SK-N-SH (cell line): ENCODE measurements at places on chromosomes 7 and 10. TPM values are rescaled to one million over a fixed set of nuclear protein-coding genes. Genes with fewer than 3 reads are reported as not detected.
A peak's percentile ranks its signal among the peaks of the same experiment; 100 is the strongest.

DNA sequence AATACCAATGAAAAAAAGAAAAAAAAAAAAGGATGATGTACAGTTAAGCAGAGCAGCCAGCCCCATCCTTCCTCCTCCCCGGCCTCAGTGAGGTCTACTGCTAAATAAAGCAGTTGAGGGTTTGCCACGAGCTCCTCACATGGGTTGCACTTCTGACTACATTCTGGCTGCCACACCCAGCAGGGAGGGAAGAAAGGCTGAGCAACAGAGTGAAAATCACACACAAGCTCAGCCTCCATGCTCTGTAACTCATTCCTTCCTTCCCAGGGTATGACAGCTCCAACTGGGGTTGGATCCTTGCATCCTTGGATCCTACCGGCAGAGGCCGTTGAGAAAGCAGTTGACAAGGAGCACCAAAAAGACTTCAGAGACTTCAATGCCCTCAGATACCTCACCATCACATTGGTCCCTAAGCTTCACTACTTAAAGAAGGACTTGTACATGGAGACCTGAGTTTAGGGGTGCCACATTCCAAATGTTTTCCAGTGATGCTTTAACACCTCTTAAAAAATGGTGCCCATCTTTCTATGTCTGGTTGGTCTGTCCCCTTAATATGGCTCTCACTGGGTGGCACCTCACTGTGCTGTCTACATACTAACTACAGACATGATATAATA lies 52.9 kb upstream of the PIK3CG start:
- no peaks in the 10 kb centered on the region for H3K36me3 ChIP-seq
- no peak overlapping the region for H3K27ac ChIP-seq
- H3K27me3 ChIP-seq = no peaks in the 10 kb centered on the region
- no peak for DNase-seq

DNA sequence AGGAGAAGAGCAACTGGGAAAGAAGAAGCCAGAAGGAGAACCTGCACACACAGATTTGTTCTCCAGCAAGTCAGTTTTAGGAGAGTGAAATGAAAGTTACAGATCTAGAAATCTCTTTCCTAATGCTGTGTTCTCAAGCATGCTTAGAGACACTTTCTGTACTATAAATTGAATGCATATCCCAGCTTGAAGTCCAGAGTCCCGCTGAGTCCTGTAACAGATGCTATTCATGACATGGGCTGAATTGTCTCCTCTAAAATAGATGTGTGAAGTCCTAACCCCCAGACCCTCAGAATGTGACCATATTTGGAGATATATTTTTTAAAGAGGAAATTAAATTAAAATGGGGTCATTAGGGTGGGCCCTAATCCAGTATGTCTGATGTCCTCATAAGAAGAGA lies 46.9 kb upstream of the GJD4 start:
- no peaks in the 10 kb centered on the region; the same call in 1 of the 2 replicates for H3K4me1 ChIP-seq
- H3K27me3 ChIP-seq = no peaks in the 10 kb centered on the region
- no peak for DNase-seq
- H3K36me3 ChIP-seq = peaks cover 24% of the 10 kb centered on the region
- H3K27ac ChIP-seq = no peak overlapping the region
- H3K4me3 ChIP-seq = no peak overlapping the region

The APBB1IP gene
- polyA plus RNA-seq = 0.02 TPM in 1 of 2 replicates, not detected in the other

GRCh38 chr10:5905854-5906507 lies 15.9 kb downstream of the FBH1 start:
- peaks cover 40% of the 10 kb centered on the region; the same call in 1 of the 2 replicates for H3K36me3 ChIP-seq
- no peak for DNase-seq
- no peak overlapping the region for H3K4me3 ChIP-seq
- H3K27me3 ChIP-seq = no peaks in the 10 kb centered on the region
- no peaks in the 10 kb centered on the region for H3K4me1 ChIP-seq

- no peaks in the 10 kb centered on the region for H3K36me3 ChIP-seq
- H3K4me1 ChIP-seq = no peaks in the 10 kb centered on the region
- H3K27me3 ChIP-seq = no peaks in the 10 kb centered on the region
- no peak for DNase-seq
- H3K4me3 ChIP-seq = no peak overlapping the region
Measured at GRCh38 chr7:23615331-23615730, 18.1 kb downstream of the CCDC126 start.

The ANKRD22 gene
- 0.15 TPM in 2 replicates for polyA plus RNA-seq

The LIPJ gene
- not detected in 2 replicates for polyA plus RNA-seq

DNA sequence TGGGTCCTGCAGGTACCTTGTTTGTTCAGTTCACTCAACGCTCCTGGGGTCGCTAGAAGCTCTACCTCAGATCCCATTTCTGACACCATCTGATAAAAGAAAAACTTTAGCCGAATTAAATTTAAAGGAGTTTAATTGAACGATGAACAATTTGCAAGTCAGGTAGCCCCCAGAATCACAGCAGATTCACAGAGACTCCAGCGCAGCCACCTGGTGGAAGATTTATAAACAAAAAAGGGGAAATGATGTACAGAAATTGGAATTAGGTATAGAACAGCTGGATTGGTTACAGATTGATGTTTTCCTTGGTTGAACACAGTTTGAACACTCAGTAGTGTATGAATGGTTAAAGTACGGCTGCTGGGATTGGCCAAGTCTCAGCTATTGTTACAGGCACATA lies 23.1 kb downstream of the FBXL13 start:
- DNase-seq = no peak
- H3K27ac ChIP-seq = no peak overlapping the region
- no peaks in the 10 kb centered on the region for H3K27me3 ChIP-seq

DNA sequence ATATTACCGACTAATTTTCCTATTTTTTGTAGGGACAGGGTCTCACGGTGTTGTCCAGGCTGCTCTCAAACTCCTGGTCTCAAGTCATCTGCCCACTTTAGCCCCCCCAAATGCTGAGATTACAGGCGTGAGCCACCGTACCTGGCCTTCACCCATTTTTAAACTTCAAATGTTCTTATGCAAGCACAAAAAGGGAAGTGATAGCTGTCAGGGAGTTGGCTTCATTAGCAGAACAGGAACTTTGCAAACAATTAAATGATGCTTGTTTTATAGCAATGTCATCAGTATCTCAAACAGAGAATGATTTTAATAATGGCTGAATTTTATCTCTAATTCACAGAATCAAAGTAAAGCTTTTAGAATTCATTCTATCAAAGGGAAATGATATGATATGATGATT lies 49.8 kb upstream of the FAM171A1 start:
- H3K27me3 ChIP-seq = no peaks in the 10 kb centered on the region
- H3K4me3 ChIP-seq = no peak overlapping the region
- DNase-seq = no peak
- no peak overlapping the region for H3K27ac ChIP-seq
- H3K4me1 ChIP-seq = no peaks in the 10 kb centered on the region
- no peaks in the 10 kb centered on the region for H3K36me3 ChIP-seq

DNA sequence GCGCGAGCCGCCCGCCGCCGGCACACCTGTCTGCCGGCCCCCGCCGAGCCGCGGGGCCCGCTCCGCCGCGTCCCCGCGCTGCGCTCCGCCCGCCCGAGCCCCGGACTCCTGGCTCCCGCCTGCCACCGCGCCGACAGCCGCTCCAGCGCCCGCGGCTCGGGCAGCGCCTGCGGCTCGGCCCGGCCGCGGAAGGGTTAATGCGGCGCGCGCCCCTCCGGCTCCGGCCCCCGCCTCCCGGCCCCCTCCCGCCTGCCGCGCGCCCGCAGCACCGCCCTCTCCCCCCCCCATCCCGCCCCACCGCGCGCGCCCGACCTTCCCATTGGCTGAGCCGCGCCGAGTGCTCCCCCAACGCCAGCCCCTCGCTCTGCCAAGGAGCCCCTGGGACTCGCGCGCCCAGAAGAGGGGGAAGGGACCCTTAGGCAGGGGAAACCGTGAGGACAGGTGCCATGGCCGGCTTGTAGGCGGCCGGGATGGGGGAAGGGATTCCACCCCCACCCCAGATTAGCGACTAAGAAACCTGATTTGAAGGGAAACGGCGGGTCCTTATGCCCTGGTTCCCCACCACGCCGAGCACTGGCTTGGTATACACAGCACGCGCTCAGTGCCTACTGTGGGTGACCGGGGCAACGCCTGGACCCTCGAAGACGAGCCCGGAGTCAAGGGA lies at the start of gene KCNH2:
Gene KCNH2 (minus strand): TSS at position 196 of the 664 bp plus-strand sequence. CDS start 408 bp downstream, outside the sequence.
- peaks cover 67% of the 10 kb centered on the region for H3K4me1 ChIP-seq
- peak; percentile 99 for DNase-seq
- H3K36me3 ChIP-seq = no peaks in the 10 kb centered on the region
- H3K27ac ChIP-seq = no peak within 1 kb of the TSS

DNA sequence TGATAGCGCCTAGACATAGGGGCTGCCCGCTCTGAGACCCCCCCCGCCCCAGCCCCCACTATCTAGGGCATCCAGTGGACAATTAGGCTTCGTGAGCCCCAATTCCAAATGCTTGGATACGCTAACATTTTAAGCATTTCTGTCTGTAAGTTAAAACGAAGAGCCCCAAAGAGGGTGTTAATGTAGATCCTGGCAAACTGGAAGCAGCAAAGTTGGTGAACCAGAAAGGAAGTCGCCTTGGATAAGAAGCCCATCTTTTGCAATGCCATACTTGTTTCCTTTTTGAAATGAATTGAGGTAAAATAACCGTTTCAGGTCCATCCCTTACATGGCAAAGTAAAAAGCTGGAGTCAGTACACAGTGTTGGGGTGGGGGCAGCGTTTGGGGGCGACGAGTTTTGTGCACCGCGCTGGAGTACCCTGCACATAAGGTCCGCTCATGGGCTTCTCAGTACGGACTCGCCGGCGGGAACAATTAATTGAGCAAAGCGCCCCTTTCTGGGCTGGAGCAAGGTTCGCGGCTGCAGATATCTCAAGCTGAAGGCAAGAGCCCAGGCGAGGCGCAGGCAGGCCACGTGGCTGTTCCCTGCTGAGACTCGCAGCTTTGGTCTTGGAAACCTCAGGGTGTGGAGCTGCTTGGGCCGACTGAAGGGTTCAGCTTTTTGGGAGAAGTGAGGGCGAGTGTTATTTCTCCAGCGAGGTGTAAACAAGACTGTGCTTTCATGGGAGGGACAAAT lies 1.4 kb upstream of the TWIST1 start:
- peak; percentile 57 for DNase-seq
- H3K27ac ChIP-seq = peak overlapping the region; percentile 96
- no peaks in the 10 kb centered on the region for H3K27me3 ChIP-seq
- H3K4me1 ChIP-seq = peaks cover 34% of the 10 kb centered on the region

DNA sequence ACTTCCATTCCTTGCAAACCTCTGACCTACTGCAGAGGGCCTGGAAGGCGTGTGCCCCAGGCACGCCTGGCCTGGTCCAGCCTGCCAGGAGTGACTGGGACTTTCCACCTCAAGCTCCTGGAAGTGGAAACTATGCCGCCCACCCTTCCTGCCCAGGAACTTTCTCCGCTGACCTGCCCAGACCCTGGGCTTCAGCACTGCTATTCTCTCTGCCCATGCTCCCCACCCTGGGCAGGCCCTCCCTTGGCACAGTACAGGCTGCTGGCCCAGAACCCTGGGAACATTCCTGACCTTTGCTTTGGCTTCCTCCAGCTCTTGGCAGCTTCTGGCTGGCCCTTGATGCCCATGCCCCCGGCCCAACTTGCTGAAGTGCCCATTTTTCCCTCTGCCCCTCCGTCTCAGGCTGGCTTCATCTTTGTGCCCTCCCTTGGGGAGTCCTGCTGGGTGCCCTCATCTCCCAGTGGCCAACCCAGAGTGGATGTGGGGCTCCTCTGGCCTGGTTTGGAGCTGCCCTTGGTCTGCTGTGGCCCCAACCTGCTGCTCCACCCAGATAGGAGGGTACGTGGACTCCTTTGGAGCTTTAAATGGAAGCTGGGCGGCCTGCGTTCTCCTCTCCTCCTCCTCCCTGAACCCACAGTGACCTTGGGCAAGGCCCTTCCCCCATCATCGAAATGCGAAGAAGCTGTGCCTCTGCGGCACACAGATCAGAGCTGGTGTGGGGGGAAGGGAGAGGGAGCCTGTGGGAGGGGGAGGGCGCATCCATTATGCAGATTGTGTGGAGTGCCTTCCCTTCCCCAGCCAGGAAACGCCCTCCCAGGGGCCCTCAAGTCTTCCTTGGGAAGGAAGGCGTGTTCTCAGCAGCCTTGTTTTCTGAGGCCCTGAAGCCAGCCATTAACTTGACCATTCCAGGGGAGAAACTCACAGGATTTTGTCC lies 3.4 kb downstream of the MMRN2 start:
- DNase-seq = no peak
- no peaks in the 10 kb centered on the region for H3K27me3 ChIP-seq
- no peak overlapping the region for H3K4me3 ChIP-seq
- no peak overlapping the region for H3K27ac ChIP-seq
- H3K4me1 ChIP-seq = peaks cover 6% of the 10 kb centered on the region; the same call in 1 of the 2 replicates

DNA sequence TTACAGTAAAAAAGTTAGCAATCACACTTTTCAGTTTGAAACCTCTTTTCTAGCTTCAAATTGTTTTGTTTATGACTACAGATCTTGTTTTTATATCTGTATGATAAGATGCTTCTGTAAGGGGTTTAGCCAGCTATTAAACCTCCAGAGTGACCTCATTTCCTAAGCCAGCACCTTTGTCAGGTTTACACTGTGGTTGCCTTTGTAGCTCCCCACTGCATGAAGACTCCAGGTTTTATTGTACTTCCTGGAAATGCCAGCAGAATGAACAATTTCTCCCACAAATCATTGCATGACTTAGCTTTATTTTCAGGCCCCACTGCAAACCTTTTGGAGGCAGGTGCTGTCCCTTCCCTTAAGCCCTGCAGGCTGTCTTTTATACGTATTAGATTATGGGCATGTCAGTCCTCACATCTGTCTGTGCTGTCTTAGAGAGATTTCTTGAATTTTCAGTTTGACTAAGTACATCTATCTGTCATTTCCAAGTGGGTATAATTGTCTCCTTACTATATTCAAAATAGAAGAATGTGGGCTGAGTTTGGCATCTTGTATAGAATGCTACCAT lies 8.2 kb upstream of the AGR3 start:
- peaks cover 7% of the 10 kb centered on the region; the same call in 1 of the 2 replicates for H3K27me3 ChIP-seq
- no peak overlapping the region for H3K4me3 ChIP-seq
- H3K4me1 ChIP-seq = no peaks in the 10 kb centered on the region
- no peak overlapping the region for H3K27ac ChIP-seq
- no peaks in the 10 kb centered on the region for H3K36me3 ChIP-seq

- no peaks in the 10 kb centered on the region for H3K27me3 ChIP-seq
- no peak overlapping the region for H3K27ac ChIP-seq
- H3K4me3 ChIP-seq = no peak overlapping the region
- no peak for DNase-seq
- peaks cover 3% of the 10 kb centered on the region; the same call in 1 of the 2 replicates for H3K36me3 ChIP-seq
Measured at GRCh38 chr10:102741726-102742237, 2.0 kb upstream of the WBP1L start.

The PLAC9 gene
- polyA plus RNA-seq = 0.21 TPM in 1 of 2 replicates, not detected in the other

GRCh38 chr10:93667795-93668194 lies 34.6 kb downstream of the FRA10AC1 start:
- peaks cover 60% of the 10 kb centered on the region for H3K36me3 ChIP-seq
- H3K27ac ChIP-seq = no peak overlapping the region
- H3K4me3 ChIP-seq = no peak overlapping the region
- no peaks in the 10 kb centered on the region for H3K27me3 ChIP-seq
- DNase-seq = no peak

The NPSR1 gene
- polyA plus RNA-seq = not detected in 2 replicates

DNA sequence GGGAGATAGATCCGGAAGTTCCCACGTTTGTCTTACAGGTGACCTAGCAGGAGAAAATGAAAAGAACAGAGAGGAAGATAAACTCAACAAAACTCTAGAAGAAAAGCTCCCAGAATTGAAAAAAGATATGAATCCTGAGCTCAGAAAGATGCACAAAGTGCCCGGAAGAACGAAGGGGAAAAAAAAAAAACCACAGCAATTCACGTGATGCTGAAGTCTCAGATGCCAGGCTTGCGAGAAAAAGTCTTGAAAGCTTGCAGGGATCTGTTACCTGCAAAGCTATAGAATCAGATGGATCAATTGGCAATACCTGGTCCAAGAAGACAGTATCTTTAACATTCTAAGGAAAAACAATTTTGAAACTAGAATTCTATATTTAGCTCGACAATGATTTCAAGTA lies 33.5 kb downstream of the CARD11 start:
- no peaks in the 10 kb centered on the region for H3K27me3 ChIP-seq
- no peak overlapping the region for H3K4me3 ChIP-seq
- H3K4me1 ChIP-seq = no peaks in the 10 kb centered on the region; the same call in 1 of the 2 replicates
- DNase-seq = no peak
- H3K27ac ChIP-seq = no peak overlapping the region
- no peaks in the 10 kb centered on the region for H3K36me3 ChIP-seq

The RSPH10B gene
- 0.03 TPM in 1 of 2 replicates, not detected in the other for polyA plus RNA-seq
